ENCODE measurements at places on chromosomes 1 and 21.

DNA sequence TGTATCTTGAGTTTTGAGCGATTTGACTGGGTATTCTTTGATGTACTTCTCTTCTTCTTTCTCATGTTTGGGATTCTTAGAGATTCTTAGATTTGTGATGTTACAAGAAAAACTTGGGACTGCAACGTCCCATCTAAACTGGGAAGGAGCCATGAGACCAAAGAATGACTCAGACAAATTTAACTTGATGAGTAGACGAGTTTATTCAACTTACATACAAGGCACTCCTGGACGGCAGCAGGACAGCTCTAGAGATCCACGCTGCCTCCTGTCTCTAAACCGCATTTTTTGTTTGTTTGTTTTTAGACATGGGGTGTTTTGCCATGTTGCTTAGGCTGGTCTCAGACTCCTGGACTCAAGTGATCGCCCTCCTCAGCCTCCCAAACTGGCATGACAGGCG lies 137.1 kb downstream of the PIK3R3 start:
- DNase-seq, result no peak

GRCh38 chr1:83961571-83962295 lies 37.2 kb downstream of the TTLL7 start:
- no peak for DNase-seq

DNA sequence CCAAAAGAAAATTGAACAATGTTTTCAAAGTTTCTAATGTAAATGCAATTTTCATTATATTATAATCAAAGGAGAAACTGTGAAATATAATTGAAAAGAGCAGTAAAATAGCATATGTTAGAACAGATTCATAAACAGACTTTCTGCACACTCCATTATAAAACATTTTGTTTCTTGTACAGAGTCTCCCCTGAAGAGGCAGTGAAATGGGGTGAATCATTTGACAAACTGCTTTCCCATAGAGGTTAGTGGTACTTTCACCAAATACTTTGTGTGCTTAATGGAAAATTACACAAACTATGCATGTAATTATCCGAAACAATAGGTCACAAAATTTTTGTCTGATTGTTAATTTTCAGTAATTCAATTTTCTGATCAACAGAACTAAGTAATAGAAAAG lies 1.9 kb downstream of the RGS18 start:
- DNase-seq, result no peak

GRCh38 chr1:154863315-154864174 lies 6.5 kb downstream of the KCNN3 start:
- peak; percentile 28 for DNase-seq

Measured in stimulated activated CD8-positive, alpha-beta memory T cell treated with anti-CD3 and anti-CD28 coated beads, Interleukin-4, amount 100 ng/mL, for 24 hours (primary cell).